Activated CD4-positive, alpha-beta T cell treated with anti-CD3 and anti-CD28 coated beads, Interleukin-10, Interleukin-2, amounts not matched to agents 100 ng/mL and 50 ng/mL, durations not matched to agents 16 hours and 8 hours (primary cell): ENCODE measurements at places on chromosomes 5 and 9.
A peak's percentile ranks its signal among the peaks of the same experiment; 100 is the strongest.

DNA sequence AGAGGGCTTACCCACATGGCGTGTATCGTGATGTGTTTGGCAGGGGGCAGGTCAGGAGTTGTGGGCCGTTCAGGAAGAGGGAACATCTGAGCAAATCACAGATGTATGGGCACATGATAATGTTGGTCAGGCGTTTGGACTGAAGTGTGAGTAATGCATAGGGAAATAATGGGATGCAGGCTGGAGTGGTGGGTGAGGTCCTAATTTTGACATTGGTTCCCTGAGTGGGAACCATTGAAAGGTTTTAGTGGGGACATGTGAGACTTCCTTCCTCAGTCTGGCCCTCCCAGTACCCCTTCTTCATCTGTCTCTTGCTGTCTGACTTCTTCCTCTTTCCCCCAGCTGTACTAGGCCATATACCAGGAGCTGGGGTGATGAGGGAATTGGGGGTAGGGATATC, 7.6 kb downstream of the OTULIN start:
- DNase-seq, result no peak

- no peak for DNase-seq
These were observed 92.3 kb upstream of the FANCC start for GRCh38 chr9:95409650-95410426.

GRCh38 chr5:83034528-83035207, 42.5 kb downstream of the TMEM167A start:
- no peak for DNase-seq

- DNase-seq, result no peak
These were observed 185.8 kb downstream of the KCTD16 start for GRCh38 chr5:144356489-144356888.

- DNase-seq, result no peak
These were observed 630 bp downstream of the POLE3 start for GRCh38 chr9:113409883-113410206.

DNA sequence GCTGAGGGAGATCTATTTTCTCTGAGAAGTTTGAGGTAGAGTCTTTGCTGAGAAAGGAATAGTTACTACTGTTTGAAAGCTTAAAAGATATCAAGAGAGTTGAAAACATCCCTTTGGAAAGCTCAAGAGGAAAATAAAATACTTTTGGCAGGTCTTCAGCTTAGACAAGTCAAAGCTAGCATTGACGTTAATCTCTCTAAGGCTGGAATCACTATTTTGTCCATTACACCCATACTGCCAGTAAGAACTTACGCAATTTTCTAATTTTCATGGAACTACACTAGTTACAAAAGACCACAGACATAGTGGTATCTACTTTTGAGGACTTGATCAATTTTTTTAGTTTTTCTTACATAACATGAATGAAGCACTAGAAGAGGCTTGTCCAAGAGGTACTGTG, 494.9 kb downstream of the PSAT1 start:
- no peak for DNase-seq

DNA sequence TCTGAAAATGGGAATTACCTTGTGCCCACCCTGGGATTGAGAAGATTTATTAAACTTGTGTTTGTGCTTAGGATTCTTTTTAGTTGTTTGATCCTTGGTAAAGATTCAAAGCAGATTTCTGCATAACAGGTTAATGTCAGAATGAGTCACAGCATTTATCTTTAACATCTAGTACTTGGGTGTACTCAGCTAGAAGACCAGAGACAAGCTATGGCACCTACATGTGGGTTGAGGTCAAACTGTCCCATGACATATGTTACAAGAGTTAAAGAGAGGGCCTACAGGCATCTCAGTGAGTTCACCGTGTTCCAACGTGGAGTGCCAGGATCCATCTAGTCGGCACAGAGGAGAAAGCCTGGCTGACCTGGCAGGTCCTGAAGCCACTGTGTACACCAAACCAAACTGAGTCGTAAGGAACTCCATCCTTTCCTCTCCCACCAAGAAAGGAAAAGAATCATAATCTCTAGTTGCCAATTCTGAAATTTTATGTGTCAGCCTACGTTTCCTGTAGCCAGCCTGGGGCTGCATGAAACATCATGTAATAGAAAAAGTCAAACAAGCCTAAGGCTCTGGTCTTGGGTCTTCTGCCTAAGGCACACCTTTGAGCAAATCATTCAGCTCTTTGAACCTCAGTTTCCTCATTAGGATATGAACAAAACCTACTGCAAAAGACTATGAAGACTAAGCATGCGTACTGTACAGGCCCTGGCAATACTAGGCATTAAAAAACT, 73.7 kb downstream of the RCL1 start:
- peak; percentile 72 for DNase-seq

DNA sequence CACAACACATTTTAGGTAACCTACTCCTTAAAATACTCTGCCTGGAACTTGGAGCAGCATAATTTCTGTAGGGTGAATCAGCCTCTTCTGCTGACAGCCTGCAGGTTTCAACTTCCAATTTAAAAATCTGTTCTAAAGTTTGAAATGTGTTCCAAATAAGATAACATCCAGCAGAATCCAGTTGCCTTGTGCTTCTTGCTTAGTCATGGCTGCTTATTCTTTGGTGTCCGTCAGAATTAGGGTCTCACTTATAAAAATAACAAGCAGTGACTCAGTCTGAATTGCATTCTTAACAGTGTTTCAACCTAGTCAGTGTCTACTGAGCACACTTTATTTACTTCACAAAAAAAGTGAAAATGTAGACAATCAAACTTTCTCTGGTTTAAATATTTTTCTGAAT, 3.7 kb downstream of the CDH6 start:
- no peak for DNase-seq

DNA sequence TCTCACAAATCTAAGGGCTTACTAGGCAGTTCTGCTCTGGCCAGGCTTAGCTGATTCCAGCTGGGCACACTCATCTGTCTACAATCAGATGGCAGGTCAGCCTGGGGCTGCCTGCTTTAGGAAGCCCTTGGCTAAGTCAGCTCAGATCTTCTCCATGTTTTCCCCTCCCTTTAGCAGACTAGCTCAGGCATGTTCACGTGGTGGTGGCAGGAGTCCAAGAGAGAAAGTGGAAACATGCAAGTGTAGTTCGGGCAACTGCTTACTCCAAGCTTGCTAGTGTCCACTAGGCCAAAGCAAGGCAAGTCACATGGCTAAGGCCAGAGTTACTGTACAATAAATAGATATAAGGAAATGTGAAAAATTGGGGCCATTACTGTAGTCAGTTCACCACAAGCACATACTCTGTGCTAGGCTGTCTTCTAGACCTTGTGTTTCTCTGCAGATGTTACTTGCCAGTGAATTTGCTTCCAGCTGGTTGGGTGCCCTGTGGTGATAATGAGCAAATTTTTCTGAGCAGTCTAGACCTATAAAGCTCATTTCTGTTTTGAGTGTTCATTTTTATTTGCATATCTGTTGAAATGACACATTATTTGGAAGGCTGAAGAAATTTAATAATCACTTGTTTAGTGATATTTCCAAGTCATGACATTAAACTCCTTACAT, 38.3 kb downstream of the RECK start:
- no peak for DNase-seq
